ENCODE measurements at places on chromosomes 2 and 18.

GRCh38 chr2:149991576-149991975, 404.0 kb upstream of the MMADHC start:
- ATAC-seq: no peak

DNA sequence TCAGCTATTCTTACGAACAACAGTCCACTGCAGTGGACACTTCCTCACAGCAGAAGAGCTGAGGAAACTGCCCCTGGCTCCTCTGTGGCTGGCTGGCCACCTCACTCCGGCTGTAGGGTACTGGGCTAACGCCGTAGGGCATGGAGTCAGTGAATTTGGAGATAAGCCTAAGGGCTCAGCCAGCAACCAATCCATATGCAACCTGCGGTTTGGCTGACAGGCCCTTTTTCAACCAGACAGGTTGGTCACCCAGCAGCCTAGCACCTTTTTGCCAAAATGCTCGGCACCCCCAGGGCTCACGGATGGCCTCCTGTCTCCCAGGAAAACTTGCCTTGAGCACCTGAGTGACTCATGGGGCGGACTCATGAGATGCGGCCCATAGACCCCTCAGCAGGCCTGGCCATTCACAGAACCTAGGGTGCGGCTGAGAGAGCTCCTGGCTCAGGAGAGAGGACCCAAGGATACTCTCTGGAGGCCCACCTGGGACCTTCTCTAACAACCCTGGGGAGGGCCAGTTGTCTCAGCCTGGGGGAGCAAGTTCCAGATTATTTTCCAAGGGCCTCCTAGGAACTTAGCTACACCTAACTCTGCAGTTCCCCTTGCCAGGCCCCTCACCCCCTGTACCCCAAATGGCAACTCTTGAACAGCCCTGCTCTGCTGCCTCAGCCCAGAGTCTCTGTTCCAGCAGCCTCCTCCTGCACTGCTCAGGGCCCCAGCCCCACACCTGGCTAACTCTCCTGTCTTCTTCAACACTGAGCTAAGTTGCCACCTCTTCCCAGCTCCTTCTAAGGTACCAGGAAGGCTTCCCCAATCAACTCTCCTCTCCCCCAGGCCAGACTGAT, 252.1 kb downstream of the CYP26B1 start:
- no peak for ATAC-seq

- ATAC-seq: peak; percentile 4
Observed at GRCh38 chr2:127857265-127857808, 618 bp downstream of the POLR2D start.

DNA sequence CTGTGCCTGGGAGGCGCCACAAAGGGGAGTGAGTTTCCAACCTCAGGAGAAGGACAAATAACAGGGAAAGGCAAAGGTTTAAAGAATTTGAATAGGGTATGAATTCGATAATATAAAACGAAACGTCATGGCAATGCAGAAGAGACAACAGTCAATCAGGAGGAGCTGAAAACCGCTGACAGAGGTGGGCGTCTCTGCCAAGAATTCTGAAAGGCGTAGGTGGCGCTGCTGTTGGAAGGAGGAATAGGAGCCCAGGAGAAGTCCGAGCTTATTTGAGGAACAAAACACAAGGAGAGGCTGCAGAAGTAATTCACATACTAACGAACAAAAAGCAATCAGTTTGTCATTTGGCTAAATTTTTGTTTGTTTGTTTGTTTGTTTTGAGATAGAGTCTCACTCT, 485.8 kb upstream of the POU3F3 start:
- no peak for ATAC-seq

All from motor neuron (in vitro differentiated cells).